ENCODE measurements at places on chromosomes 12 and 14. TPM values are rescaled to one million over a fixed set of nuclear protein-coding genes. Genes with fewer than 3 reads are reported as not detected.

DNA sequence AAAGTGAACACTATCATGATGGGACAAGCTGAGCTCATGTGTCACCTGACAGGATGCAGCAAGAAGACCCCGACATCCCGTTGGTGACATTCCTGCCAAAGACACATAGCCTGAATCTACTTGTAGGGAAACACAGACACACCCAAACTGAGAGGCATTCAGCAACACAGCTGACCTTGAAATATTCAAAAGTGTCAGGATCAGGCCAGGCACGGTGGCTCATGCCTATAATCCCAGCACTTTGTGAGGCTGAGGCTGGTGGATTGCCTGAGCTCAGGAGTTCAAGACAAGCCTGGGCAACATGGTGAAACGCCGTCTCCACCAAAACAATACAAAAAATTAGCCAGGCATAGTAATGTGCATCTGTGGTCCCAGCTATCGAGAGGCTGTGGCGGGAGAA, 232.0 kb upstream of the PLXNC1 start:
- DNase-seq: no peak

The SLC25A21 gene
- polyA plus RNA-seq: 1.5 TPM

GRCh38 chr12:117063162-117063911, 35.9 kb downstream of the TESC start:
- DNase-seq: no peak

DNA sequence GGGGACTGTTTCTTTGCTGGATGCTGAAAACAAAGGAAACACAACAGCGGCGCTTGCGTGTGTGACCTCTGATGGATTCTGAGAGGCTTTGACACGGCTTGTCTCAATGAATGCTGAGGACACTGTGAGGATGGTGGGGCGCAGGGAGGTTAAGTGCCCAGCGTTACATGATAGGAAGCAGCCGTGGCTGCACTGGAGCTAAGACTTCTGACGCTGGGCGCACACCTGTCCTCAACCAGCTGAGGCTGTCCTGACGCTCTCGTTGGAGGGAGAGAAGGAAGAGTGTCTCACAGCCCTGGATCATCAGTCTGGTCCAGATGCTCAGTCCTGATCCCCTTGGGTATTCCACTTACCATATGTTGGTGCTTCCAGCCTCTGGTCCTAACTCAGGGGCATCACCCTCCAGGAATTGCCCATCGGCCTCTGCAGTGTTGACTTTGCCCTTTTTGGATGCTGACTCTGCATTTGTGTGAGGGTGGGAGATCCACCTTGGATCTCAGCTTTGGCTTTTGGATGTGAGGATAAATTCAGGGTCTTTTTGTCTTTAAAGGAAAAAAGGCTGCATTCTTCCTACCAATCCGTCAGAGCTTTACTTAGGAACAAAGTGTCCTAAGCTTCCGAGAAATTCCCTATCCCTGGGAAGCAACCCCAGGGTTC, 125.2 kb downstream of the ZNF664 start:
- DNase-seq: no peak

GRCh38 chr12:48125985-48126384, 6.8 kb downstream of the PFKM start:
- DNase-seq: no peak

Data from hindlimb muscle (tissue), 1 donor.